ENCODE measurements at places on chromosomes 2 and 18.

DNA sequence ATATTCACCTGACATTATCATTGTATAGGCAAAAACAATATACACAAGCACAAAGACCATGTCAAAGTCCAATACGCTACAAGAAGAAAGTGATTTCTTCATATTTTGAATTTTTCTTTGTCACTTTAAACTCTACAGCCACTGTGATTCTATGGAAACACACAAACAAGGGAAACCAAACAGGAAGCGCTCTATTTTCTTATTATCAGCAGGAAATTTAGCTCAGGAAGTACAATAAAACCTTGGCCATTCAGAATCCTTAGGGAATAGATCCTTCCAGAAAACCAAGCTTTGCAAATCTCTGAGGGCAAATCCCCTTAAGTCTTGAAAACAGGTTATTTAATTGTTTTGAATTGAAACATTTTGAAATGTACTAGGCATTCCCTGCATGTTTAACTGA, 336.2 kb downstream of the EPHA4 start:
- DNase-seq, result no peak

DNA sequence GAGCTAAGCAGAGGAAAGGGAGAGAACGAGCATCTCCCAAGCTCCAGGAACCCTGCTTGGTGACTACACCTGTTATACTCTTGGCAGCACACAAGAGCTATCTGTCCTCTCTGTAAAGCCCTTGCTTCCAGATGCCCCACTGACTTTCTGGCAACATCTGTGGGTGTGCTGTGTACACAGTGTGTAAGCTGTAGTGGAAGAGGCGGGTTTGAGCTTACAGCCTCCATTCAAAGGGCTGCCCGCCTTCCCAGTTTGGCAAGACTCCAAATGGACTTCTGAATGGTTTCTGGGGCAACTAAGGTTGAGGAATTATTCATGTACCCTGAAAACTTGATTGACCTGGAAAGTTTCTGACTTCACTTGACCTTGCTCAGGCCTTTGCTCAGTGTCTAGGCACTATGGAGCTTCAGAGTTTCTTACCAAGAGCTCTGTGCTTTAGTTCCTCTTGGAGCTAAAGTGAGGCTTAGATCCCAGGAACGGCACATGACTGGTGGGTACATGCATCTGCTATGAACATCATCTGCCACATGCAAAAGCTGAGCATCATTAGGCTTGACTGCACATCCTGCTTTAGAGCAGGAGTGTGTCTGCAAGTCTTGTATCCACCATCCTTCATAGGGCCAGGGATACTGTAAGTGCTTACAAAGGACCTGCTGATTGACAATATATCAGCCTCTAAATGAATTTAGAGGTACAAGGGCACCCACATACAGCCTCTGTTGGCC, 290.9 kb upstream of the SIX2 start:
- DNase-seq, result no peak

GRCh38 chr2:58539973-58540372, 298.8 kb upstream of the FANCL start:
- DNase-seq, result no peak

- DNase-seq, result no peak
Measured at GRCh38 chr18:35051641-35052377, 10.6 kb downstream of the MAPRE2 start.

- DNase-seq, result no peak
Measured at GRCh38 chr2:57181315-57182038, 865.1 kb upstream of the VRK2 start.

DNA sequence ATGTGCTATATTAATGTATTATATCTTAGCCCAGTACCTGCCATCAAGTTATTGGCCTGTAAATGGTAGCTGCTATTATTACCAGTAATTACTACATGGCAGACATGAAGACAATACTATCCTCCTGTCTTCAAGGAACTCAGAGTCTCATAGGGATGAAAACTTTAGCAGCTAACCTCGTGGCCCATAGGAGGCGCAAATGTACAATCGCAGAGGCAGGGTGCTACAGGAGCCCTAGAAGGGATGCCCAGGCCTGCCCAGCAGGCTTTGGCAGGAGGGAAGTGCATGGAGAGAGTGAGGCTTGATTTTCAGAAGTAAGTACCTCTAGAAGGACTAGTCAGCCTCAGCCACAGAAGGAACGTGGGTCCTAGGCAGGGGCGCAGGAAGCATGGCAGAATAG, 44.7 kb upstream of the KIDINS220 start:
- no peak for DNase-seq

GRCh38 chr2:18455236-18455862, 105.1 kb downstream of the RDH14 start:
- DNase-seq, result no peak
